ENCODE measurements at places on chromosomes 1 and 21.
A peak's percentile ranks its signal among the peaks of the same experiment; 100 is the strongest.

- H3K27me3 ChIP-seq: peaks cover 52% of the 10 kb centered on the region
- DNase-seq: no peak
- no peaks in the 10 kb centered on the region for H3K36me3 ChIP-seq
- no peak overlapping the region for H3K27ac ChIP-seq
Observed at GRCh38 chr1:33635336-33636012, 163.0 kb downstream of the ZSCAN20 start.

GRCh38 chr21:38930853-38931252, 125.1 kb downstream of the ETS2 start:
- no peak for DNase-seq
- no peaks in the 10 kb centered on the region for H3K36me3 ChIP-seq
- no peak overlapping the region for H3K27ac ChIP-seq
- peaks cover 10% of the 10 kb centered on the region for H3K27me3 ChIP-seq
- peaks cover 2% of the 10 kb centered on the region for H3K4me1 ChIP-seq

DNA sequence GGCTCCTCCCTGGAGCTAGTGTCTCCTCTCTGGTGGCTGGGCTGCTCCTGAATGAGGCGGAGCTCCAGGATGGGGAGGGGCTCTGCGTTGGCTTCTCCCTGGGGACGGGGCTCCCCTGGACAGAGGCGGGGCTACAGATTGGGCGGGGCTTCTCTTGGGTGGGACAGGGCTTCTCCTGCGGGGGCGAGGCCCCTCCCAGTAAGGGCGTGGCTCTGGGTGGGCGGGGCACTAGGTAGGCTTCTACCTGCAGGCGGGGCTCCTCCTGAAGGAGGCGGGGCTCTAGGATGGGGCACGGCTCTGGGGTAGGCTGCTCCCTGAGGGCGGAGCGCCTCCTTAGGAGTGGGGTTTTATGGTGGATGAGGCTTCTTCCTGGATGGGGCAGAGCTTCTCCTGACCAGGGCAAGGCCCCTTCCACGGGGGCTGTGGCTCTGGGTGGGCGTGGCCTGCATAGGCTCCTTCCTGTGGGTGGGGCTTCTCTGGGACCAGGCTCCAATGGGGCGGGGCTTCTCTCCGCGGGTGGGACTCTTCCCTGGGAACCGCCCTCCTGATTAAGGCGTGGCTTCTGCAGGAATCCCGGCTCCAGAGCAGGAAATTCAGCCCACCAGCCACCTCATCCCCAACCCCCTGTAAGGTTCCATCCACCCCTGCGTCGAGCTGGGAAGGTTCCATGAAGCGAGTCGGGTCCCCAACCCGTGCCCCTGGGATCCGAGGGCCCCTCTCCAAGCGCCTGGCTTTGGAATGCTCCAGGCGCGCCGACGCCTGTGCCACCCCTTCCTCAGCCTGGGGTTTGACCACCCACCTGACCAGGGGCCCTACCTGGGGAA, 22.7 kb upstream of the ARF1 start:
- H3K36me3 ChIP-seq: no peaks in the 10 kb centered on the region
- H3K27ac ChIP-seq: no peak overlapping the region
- DNase-seq: peak; percentile 23
- peaks cover 16% of the 10 kb centered on the region for H3K4me1 ChIP-seq
- peaks cover 51% of the 10 kb centered on the region for H3K27me3 ChIP-seq

- DNase-seq: no peak
- peaks cover 19% of the 10 kb centered on the region for H3K27me3 ChIP-seq
- H3K4me3 ChIP-seq: no peak overlapping the region
Observed at GRCh38 chr1:115091572-115091971, 2.3 kb upstream of the TSPAN2 start.

- peak; percentile 61 for DNase-seq
- peak overlapping the region; percentile 92 for H3K27ac ChIP-seq
- peak overlapping the region; percentile 91 for H3K4me3 ChIP-seq
Observed at GRCh38 chr1:6601049-6601922, 1.4 kb downstream of the KLHL21 start.

GRCh38 chr1:244968881-244969280, 104.5 kb upstream of the HNRNPU start:
- H3K27me3 ChIP-seq: no peaks in the 10 kb centered on the region
- no peaks in the 10 kb centered on the region for H3K36me3 ChIP-seq
- no peak overlapping the region for H3K4me3 ChIP-seq
- no peak overlapping the region for H3K27ac ChIP-seq
- H3K4me1 ChIP-seq: peaks cover 11% of the 10 kb centered on the region

- H3K4me1 ChIP-seq: peaks cover 48% of the 10 kb centered on the region
- H3K27me3 ChIP-seq: peaks cover 20% of the 10 kb centered on the region
- no peaks in the 10 kb centered on the region for H3K36me3 ChIP-seq
- peak overlapping the region; percentile 56 for H3K4me3 ChIP-seq
- peak; percentile 61 for DNase-seq
- H3K27ac ChIP-seq: peak overlapping the region; percentile 63
Observed at GRCh38 chr1:175600721-175601440, 142.5 kb downstream of the TNR start.

DNA sequence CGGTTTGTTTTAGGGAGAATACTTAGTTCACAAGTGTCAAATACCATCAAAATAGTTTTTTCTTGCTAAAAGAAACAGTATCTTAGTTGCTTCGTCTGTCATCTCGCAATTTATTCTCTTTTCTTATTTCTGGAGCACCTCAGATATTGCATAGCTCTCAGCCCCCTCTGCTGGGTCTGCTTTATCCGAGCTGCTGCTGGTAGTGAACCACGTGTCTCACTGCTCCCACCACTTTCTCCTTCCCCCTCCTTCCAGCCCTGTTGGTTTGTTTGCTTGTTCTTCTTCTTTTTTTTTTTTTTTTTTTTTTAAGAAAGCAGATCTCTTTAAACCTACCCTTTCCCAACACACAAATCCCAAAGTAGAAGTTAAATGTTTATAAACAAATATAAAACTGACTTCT, 170.8 kb downstream of the EDEM3 start:
- no peak overlapping the region for H3K4me3 ChIP-seq
- H3K27me3 ChIP-seq: no peaks in the 10 kb centered on the region
- H3K36me3 ChIP-seq: peaks cover 1% of the 10 kb centered on the region
- no peak for DNase-seq
- no peaks in the 10 kb centered on the region for H3K4me1 ChIP-seq
- H3K27ac ChIP-seq: no peak overlapping the region

DNA sequence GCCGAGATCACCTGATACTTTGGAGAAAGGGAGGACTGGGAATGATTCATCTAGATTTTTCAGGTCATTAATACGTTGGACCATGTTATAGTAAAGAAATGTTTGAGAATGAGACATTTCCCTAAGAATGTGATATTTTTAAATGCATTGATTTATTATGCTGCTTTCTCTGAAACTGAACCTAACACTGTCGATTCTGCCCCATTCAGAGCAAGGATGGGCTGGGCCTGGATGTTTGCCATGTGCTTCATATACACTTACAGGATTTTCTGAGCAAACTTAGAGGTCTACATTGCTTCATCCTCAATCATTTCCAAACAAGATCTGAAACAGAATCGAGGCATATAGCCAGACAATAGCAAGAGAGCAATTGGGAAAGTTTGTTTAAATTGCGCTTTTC, 183.3 kb downstream of the CRB1 start:
- no peak overlapping the region for H3K27ac ChIP-seq
- H3K27me3 ChIP-seq: no peaks in the 10 kb centered on the region
- no peaks in the 10 kb centered on the region for H3K4me1 ChIP-seq
- DNase-seq: no peak
- no peak overlapping the region for H3K4me3 ChIP-seq
